HAP-1 (cell line): ENCODE measurements at places on chromosomes 2 and 18.

DNA sequence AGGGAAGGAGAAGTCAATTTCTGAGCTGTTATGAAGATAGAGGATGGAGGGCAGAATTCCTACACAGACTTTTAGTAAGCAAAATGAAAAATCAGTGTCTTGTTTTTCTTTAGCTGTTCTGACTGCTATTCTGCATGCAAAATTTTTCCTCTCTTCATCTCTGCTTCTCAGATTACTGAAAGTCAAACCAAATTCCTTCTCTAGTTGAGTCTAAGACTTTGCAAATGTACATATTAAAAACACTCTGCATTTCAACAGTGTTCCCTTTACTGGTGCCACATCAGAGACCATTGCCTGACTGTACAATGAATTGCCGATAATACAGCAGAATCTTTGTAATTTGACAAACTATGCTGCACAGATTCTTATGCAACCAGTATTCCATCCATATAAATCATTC is 198.8 kb downstream of the EXOC6B start:
- DNase-seq = no peak

- DNase-seq = no peak
Observed at GRCh38 chr18:32851936-32852335, 79.1 kb upstream of the KLHL14 start.

DNA sequence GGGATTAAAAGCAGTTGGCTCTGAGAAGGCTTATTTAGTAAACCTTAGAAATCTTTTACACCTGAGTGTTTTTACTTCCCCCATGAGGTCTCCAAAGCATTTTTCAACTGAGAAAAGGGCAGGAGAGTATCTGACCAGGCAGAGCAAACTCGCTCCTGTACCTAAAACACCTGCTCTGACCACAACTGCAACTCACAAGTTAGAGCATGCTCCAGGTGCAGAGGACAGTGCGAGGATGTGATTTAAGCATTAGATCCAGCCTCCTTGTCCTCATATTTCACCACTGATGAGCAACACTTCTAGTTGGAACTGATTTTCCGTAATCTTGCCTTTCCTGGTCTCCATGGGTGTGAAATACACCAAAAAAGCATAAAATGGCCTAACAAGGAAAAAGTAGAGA is 34.5 kb upstream of the TBC1D8 start:
- DNase-seq = no peak

- DNase-seq = no peak
Observed at GRCh38 chr18:62081761-62082294, 105.0 kb downstream of the PIGN start.

DNA sequence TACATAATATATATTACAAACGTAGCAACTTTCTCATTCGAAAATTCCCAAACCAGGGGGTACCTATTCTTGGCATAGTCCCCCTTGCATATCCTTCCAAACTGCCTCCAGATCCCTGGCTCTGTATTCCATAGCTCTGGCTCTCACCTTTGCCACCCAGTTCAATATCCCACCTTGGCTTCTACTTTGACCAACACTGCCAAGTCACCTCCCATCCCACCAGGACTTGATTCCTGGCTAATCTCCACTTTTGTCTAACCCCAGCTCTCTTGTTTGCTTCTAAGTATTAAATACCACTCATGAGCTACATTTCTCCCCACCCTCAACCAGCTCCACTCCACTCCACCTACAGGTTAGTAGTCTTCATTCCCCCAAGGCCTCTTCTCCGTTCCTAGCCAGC is 103.2 kb upstream of the WDR75 start:
- no peak for DNase-seq

- no peak for DNase-seq
Observed at GRCh38 chr2:226427538-226428307, 371.9 kb downstream of the IRS1 start.

GRCh38 chr2:78118037-78118436 is 595.9 kb upstream of the LRRTM4 start:
- DNase-seq = no peak

- no peak for DNase-seq
Observed at GRCh38 chr2:164142755-164143154, 406.9 kb upstream of the FIGN start.

DNA sequence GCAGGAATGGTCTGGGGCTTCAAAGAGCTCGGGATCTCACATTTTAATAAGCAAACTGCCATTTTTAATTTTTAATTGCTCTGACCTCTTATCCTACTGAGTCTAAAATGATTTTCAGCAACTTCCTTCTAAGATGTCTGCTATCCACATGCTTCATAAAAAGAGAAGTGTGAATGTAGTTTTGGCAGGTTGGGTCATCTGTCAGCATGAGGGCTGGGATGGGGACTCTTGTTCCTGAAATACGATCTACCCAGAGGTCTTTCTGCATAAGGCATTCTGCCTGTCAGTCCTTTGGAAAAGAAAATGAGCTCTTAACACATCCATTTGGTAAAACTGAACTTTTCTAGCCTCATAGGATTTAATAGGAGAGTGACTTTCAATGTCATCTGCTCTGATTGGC is 252.8 kb upstream of the APCDD1 start:
- no peak for DNase-seq

- DNase-seq = no peak
Observed at GRCh38 chr2:100419915-100420314, 2.4 kb upstream of the CHST10 start.

- no peak for DNase-seq
Observed at GRCh38 chr2:30683236-30683956, 123.8 kb downstream of the CAPN13 start.

- no peak for DNase-seq
Observed at GRCh38 chr2:138712212-138712979, 67.8 kb downstream of the NXPH2 start.

GRCh38 chr18:35442701-35443100 is 55.1 kb downstream of the INO80C start:
- DNase-seq = no peak

DNA sequence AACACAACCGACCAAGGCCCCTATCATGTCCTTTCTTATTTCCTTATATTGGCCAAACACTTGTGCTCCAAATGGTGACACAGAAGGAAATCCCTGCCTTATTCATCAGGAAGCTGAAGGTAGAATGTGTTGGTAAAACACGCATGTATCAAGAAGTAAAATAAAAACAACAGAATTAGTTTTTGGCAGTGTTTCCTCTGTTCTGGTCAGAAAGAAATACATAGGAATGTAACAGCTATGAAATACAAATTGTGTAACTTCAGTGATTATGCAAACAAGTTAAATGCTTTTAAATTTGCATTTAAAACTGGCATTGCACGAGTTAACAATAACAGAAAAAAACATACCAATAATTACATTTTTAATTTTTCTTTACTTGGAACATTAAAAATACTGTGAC is 19.3 kb downstream of the ST6GAL2 start:
- no peak for DNase-seq

DNA sequence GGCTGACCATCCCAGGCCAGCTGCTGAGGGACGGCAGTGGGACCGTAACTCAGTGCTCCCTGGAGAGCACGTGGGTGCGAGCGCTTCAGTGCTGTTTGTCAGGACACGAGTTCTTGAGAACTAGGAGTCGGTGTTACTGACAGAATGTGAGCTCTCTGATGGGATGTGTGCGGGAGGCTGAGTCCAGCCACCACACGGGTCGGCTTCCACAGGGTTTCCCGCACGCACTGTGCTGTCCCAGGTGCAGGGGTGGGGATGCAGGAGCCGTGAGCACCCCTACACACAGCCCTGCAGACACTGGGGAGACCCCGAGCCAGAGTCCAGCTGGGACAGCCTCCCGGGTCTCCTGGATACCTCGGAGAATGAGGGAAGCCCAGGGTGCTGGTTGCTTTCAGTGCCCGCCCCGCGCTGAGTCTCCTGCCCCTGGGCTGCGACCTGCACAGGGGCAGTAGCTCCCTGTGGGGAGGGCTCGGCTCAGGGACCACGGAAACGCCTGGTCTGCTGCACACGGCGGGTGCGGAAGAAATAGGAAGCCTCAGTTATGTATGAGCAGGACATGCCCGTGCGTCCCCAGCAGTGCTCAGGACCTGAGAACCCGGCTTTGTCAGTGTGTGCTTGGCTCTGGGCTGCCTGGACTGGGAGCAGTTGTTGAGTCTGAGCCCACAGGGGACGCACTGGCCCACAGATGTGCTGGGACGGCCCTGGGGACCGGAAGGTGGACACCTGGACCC is 71.2 kb downstream of the KCNG2 start:
- no peak for DNase-seq

GRCh38 chr18:69866212-69866611 is 81.5 kb downstream of the CD226 start:
- DNase-seq = no peak

DNA sequence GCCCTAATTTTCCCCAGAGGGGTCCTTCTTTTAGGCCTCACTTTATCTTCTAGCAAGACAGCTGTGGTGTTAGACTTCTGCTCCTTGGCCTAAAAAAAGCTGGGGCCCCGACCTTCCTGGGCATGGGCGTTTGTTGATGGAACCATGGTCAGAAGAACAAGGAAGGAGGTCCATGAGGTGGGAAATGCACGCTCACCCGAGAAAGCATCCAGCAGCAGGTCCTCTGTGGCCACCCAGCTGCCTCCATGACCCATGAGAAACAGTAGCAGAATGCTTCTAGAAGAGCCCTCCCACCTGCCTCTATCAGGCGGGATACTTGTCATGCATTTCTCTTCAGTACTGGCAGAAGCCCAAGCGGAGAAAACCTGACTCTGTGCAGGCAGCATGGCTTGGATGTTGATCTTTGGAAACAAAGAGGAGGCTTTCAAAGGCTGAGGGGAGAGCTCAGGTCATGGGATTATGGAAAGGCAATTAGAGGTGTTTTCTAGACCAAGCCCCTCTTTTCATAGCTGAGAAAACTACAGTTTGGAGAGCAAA is 249.1 kb downstream of the FAM210A start:
- no peak for DNase-seq

DNA sequence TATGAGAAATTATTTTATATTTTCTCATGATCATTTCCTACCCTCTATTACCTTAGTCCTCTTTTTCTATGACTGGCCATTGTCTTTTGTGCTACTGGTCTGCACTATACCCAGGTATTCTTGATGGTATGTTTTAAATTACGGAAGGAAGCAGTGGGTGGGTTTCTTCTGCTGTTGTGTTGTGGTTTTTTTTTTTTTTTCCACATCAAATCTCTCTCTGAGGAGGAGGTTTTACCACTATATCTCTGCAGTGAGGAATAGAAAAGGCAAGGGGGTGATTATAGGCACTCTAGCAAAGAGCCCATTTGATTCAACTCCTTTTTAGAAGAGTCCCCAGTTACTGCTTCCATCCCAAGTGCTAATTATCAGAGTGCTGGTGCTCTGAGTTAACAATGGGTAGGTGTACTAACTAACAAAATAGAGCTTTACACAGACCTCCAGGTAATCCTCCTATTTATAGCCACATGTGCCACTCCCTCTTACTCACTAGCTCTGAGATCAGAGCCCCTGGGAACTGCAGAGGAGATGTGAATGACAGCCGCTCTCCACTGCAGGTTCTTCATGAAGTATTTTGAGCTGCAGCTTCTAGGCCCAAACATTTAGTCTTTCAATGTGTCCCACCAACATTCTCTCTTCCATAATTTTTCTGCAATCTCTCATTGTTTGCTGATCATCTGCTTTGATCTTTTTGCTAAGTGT is 301.6 kb upstream of the GULP1 start:
- DNase-seq = no peak

GRCh38 chr2:37211212-37211611 is 14.9 kb downstream of the CEBPZOS start:
- DNase-seq = no peak

DNA sequence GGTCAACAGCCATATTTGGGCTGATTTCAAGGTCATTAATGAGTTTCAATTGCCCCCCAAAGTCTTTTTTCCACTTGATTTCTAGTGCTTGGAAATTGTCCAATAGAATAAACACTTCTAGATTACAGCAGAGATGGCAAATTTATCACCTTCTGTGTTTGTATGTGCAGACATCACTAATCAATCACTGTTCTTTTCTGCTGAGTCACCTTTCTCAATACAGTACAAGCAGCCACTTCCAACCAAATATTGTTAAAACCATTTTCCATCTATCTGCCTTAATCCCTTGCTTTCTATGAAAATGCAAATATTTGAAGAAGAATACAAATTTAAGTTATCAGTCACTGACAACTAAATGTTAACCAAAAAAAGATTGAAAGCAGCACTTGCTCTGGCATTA is 40.2 kb upstream of the ZNF521 start:
- no peak for DNase-seq

GRCh38 chr18:35454803-35455202 is 43.0 kb downstream of the INO80C start:
- no peak for DNase-seq

- no peak for DNase-seq
Observed at GRCh38 chr2:186576614-186577013, 13.2 kb upstream of the ITGAV start.

DNA sequence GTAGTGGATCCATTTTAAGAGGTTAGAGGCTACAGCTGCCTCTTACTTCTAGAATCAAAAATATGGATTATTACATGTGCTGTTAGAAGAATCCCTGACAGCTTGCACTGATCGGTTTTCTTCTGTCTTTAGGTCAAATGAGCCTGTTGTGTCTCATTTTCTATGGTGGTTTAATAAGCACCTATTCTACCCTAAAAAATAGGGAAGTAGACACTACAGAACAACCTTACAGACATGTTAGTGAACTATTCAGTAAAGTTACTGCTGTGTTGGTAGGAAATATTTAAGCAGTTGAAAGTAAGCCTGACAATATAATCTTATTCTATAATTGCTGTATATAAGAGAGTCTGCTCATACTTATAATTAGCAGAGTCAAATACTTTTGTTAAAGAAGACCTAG is 168.5 kb upstream of the NOSTRIN start:
- no peak for DNase-seq

DNA sequence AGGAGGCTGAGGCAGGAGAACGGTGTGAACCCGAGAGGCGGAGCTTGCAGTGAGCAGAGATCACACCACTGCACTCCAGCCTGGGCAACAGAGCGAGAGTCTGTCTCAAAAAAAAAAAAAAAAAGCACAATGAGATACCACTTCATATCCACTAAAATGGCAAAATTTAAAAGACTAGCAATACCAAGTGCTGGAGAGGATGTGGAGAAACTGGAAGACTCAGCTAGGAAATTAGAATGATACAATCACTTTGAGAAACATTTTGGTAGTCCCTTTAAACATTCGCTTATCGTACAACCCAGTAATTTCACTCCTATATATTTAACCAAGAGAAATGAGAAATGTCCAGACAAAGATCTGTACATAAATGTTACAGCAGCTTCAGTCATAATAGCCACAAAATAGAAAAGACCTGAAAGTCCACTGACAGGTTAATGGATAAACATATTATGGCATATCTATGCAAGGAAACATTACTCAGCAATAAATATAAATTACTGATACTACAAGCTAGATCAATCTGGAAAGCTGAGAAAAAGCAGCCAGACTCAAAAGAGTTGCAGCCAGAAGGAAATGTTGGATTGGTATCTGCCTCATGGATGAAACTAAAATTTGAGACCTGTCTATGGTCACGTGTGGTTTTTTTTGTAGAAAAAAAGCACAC is 40.0 kb downstream of the WDSUB1 start:
- DNase-seq = no peak
